ENCODE measurements at places on chromosomes 3 and 15.

- no peak for DNase-seq
Observed at GRCh38 chr3:127226457-127226856, 33.5 kb downstream of the PRR23E start.

GRCh38 chr15:94610069-94610468 lies 378.7 kb downstream of the MCTP2 start:
- peak; percentile 52 for DNase-seq

- no peak for DNase-seq
Observed at GRCh38 chr15:70920981-70921696, 28.5 kb downstream of the LRRC49 start.

GRCh38 chr3:168591587-168591986 lies 495.9 kb upstream of the GOLIM4 start:
- no peak for DNase-seq

DNA sequence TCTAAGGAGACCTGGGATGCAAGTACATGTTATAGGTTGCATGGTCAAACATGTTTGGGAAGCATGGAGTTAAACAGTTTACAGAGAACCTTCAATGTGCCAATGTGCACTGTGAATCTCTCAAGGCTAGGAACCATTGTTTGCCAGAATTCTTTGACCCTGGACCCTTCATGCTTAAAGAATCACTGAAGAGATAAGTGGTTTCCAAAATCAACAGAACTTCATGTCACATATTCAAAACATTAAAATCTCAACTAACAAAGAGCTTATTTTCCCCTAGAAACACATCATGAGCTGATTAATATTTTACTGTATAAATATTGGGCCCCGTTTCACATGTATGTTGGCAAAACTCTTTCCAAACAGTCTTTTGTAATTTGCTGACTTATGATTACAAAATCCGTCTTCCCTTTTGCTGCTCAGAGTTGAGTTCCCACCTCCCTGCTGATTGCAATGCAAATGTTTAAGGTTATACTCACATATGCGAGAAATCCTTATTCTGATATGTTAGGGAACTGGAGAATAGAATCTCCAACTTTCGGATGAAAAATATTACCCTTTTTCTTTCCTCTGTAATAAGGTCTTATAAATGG lies 380.2 kb downstream of the DIPK2A start:
- no peak for DNase-seq

GRCh38 chr3:97793420-97794019 lies 28.3 kb upstream of the CRYBG3 start:
- peak; percentile 63 for DNase-seq

All from common myeloid progenitor, CD34-positive (primary cell).